Activated T-helper 1 cell treated with anti-CD3 and anti-CD28 coated beads, Interleukin-12 subunit alpha, Interleukin-12 subunit beta, Interleukin-2, Interleukin-4 antibody, amounts not matched to agents 30 ng/mL and 10 ng/mL and 1 ng/mL, durations not matched to agents 14 hours and 24 hours and 36 hours (primary cell): ENCODE measurements at places on chromosomes 1 and 21. TPM values are rescaled to one million over a fixed set of nuclear protein-coding genes. Genes with fewer than 3 reads are reported as not detected.

KCNE2 gene
- not detected in 2 replicates for total RNA-seq

ATP6V1G3 gene
- total RNA-seq = not detected in 2 replicates

ZBTB37 gene
- 9.2 and 9.4 TPM in 2 replicates for total RNA-seq

OR6N2 gene
- total RNA-seq = not detected in 2 replicates

PAQR6 gene
- 5.0 and 5.2 TPM in 2 replicates for total RNA-seq

HAO2 gene
- total RNA-seq = not detected in 2 replicates

AJAP1 gene
- not detected in 2 replicates for total RNA-seq

CHIT1 gene
- 0.15 and 0.52 TPM in 2 replicates for total RNA-seq

OR2L5 gene
- total RNA-seq = not detected in 2 replicates

LCE3E gene
- not detected in 2 replicates for total RNA-seq

SLFNL1 gene
- 0.18 TPM in 1 of 2 replicates, not detected in the other for total RNA-seq

CLDN14 gene
- not detected in 2 replicates for total RNA-seq

MTR gene
- total RNA-seq = 48.9 and 49.2 TPM in 2 replicates

DNA sequence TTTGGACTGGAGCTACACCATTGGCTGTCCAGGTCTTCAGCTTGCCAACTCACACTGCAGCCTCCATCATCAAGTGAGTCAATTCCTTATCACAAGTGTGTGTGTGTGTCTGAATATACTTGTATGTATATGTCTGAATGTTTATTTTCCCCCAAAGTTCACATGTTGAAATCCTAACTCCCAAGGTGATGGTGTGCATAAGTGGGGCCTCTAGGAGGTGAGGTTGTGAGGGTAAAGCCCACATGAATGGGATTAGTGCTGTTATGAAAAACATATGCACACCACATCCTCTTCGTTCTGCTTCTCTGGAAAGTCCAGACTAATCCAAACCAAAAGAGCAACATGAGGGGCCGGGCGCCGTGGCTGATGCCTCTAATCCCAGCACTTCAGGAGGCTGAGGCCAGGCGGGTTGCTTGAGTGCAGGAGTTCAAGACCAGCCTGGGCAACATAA, 48.7 kb upstream of the LBR start:
- peaks cover 2% of the 10 kb centered on the region for H3K36me3 ChIP-seq
- peaks cover 2% of the 10 kb centered on the region for H3K27me3 ChIP-seq
- peak overlapping the region; percentile 21 for H3K27ac ChIP-seq

- no peak overlapping the region for H3K27ac ChIP-seq
- H3K27me3 ChIP-seq = peaks cover 2% of the 10 kb centered on the region
- peaks cover 52% of the 10 kb centered on the region for H3K4me1 ChIP-seq
- H3K4me3 ChIP-seq = no peak overlapping the region
- H3K36me3 ChIP-seq = peaks cover 11% of the 10 kb centered on the region
Observed at GRCh38 chr21:34204481-34205439, 131.4 kb downstream of the MRPS6 start.

- no peak for DNase-seq
- H3K36me3 ChIP-seq = no peaks in the 10 kb centered on the region
- no peak overlapping the region for H3K27ac ChIP-seq
- no peaks in the 10 kb centered on the region for H3K27me3 ChIP-seq
- H3K4me1 ChIP-seq = no peaks in the 10 kb centered on the region
Observed at GRCh38 chr1:79744746-79745145, 738.2 kb upstream of the ADGRL4 start.

DNA sequence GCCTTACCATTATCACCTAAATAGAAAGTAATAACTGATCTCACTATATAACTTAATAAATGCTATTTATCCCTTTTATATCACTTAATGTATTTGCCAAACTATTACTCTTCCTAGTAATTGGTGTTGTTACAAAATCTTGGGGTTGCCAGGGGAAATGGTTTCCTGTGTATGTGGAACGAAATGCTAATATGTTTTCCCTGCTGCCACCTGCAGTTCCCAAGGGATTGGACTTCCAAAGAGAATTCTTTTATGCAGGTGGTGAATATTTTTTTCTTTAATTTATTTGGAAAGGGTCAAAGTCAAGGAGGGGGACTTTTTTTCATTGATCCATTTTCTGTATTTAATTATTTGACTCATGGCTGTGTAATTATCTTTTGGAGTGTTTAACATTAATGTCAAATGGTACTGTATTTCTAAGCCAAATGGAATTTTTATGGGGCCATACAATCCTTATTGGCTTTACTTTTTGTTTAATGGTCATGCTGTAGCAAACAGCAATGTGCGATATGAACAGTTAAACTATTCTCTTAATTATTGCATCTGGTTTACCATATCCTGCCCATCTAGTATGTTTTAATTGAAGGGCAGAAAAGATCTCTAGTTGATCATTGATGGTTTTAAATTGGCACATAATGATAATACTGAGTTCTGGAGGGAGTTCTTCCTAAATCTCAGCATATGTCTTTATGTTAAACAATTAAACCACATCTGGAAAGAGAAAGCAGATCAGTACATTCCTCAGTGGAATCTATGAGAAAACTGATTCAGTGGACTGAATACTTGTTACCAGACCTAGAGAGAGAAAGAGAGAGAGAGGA, 486.3 kb downstream of the TTLL7 start:
- no peak for DNase-seq
- no peaks in the 10 kb centered on the region for H3K27me3 ChIP-seq
- H3K36me3 ChIP-seq = peaks cover 15% of the 10 kb centered on the region
- peaks cover 61% of the 10 kb centered on the region for H3K4me1 ChIP-seq
- peak overlapping the region; percentile 40 for H3K27ac ChIP-seq

DNA sequence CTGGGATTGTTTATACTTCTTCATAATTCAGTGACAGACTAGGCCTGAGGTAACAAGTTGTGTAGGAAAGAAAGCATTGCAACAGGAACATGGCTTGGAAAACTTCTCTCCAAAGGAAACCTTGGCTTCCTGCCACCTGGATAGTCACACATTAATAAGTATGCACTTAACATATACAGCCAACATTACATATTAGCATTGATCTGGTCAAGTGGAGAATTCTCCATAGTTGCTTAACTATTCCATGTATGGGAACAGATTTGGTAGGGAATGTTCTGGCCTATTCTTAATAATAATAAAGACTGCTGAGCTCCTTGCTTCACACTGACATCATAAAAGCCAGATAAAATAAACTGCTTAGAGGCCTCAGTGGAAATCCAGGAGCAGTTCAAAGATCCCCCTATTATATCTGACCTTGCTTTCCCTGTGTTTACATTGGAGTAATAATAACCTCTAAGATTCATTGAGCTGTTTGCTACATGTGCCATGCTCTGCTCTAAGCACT, 27.2 kb upstream of the NFIA start:
- no peak overlapping the region for H3K27ac ChIP-seq
- peak overlapping the region; percentile 7 for H3K4me3 ChIP-seq
- peaks cover 36% of the 10 kb centered on the region for H3K4me1 ChIP-seq

GRCh38 chr21:45794027-45794426, 150.5 kb downstream of the PCBP3 start:
- H3K36me3 ChIP-seq = no peaks in the 10 kb centered on the region
- no peak overlapping the region for H3K4me3 ChIP-seq
- H3K27ac ChIP-seq = no peak overlapping the region
- no peak for DNase-seq
- no peaks in the 10 kb centered on the region for H3K4me1 ChIP-seq

DNA sequence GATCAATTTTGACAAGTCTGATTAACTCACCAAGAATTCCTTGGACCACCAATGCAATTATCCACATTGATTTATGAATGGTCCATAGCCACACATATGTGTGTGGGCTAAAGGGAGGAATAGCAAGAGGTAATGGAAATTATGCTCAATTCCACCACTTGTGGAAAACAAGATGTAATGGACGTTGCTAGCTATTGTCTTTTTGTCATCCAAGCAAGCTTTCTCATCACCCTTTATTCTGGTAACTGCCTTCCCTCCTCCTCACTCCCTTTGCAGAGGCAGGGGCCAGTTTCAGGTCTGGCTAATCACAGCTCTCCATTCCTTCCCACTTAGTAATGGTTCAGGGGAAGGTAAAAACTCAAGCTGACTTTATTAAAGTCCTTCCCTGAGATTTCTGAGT, 24.7 kb upstream of the RAB3GAP2 start:
- no peaks in the 10 kb centered on the region for H3K36me3 ChIP-seq
- peaks cover 5% of the 10 kb centered on the region for H3K4me1 ChIP-seq
- H3K27ac ChIP-seq = no peak overlapping the region

- H3K4me3 ChIP-seq = peak overlapping the region; percentile 49
- peak overlapping the region; percentile 61 for H3K27ac ChIP-seq
- peaks cover 18% of the 10 kb centered on the region for H3K36me3 ChIP-seq
- H3K27me3 ChIP-seq = no peaks in the 10 kb centered on the region
- DNase-seq = no peak
- H3K4me1 ChIP-seq = peaks cover 83% of the 10 kb centered on the region
Observed at GRCh38 chr1:26538480-26539412, 9.2 kb downstream of the RPS6KA1 start.

GRCh38 chr1:20380616-20381035, 90.0 kb downstream of the VWA5B1 start:
- H3K27me3 ChIP-seq = peaks cover 21% of the 10 kb centered on the region
- H3K27ac ChIP-seq = no peak overlapping the region
- H3K36me3 ChIP-seq = no peaks in the 10 kb centered on the region
- H3K4me3 ChIP-seq = no peak overlapping the region

DNA sequence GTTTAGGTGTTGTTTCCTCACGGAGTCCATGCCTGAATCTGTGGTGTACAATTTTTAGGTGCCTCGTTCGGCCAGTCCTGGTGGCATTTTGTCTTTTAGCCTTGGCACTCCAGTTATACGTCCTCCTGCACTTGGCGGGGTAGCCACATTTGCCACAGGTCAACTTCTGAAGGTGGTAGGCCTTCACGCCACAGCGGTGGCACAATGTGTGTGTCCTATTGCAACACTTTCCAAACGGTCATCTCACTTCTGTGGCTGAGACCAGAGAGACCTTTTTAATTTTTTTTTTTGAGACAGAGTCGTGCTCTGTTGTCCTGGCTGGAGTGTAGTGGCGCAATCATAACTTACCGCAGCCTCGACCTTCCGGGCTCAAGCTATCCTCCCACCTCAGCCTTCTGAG, 49.1 kb downstream of the CAMTA1 start:
- H3K36me3 ChIP-seq = peaks cover 3% of the 10 kb centered on the region
- DNase-seq = no peak
- H3K4me1 ChIP-seq = no peaks in the 10 kb centered on the region
- no peak overlapping the region for H3K4me3 ChIP-seq
- no peaks in the 10 kb centered on the region for H3K27me3 ChIP-seq

DNA sequence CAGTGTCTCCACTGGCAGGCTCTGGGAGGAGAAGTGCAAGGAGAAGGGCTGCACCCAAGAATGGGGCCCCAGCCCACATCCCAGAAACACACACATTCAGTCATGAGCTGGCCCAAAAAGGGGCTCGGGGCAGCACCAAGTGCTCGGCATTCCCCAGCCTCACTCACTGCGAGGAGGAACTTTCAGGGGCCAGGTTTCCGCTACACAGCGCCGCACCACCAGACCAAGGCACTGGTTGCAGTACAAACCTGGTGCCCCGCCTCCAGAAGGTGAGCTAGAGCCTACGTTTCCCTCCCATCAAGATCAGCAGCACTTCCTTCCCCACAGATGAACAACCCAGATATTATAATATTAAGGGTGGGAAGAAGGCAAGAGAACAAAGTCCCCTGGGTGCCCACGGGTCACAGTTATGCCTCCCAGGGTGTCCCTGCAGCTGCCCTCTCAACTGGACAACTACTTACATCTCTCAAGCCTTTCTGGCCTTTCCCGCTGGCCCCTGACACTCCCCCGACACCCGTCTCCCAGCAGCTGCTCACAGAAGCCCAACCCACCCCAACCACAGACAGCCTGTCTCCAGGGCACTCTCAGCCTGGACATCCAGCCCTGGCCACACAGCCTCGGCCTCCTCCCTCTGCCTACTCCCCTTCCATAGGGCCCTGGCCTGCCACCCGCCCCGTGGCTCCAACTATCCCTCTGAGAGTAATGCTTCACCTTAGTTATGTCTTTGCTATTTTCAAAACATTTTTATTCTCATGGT, 3.8 kb downstream of the PBXIP1 start:
- peaks cover 19% of the 10 kb centered on the region for H3K36me3 ChIP-seq
- H3K27ac ChIP-seq = peak overlapping the region; percentile 88
- DNase-seq = peak; percentile 47
- peak overlapping the region; percentile 79 for H3K4me3 ChIP-seq
- peaks cover 67% of the 10 kb centered on the region for H3K4me1 ChIP-seq

- no peak for DNase-seq
- peaks cover 85% of the 10 kb centered on the region for H3K4me1 ChIP-seq
- peaks cover 69% of the 10 kb centered on the region for H3K36me3 ChIP-seq
- no peaks in the 10 kb centered on the region for H3K27me3 ChIP-seq
- no peak overlapping the region for H3K4me3 ChIP-seq
Observed at GRCh38 chr1:66359269-66359668, 174.7 kb upstream of the SGIP1 start.

DNA sequence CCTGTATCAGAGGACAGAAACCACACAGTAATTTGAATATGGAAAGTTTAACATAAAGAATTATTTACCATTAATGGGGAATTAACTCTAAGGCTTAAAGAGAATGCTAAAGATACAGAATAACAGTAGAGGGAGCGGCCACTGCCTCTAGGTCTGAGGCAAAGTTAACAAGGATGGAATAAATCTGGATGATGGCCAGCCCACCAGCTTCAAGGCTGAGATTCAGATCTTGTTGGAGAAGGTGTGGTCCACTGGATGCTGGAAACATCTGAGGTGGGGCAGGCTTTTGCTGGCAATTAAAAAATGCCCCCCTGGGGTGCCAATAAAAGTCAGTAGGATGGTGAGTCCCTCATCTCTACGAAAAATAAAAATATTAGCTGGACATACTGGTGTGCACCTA, 29.4 kb downstream of the ZMYM4 start:
- no peak for DNase-seq
- peaks cover 5% of the 10 kb centered on the region for H3K36me3 ChIP-seq
- no peak overlapping the region for H3K4me3 ChIP-seq

- peaks cover 40% of the 10 kb centered on the region for H3K36me3 ChIP-seq
- peaks cover 32% of the 10 kb centered on the region for H3K4me1 ChIP-seq
- no peak for DNase-seq
- H3K4me3 ChIP-seq = no peak overlapping the region
Observed at GRCh38 chr1:204524986-204525385, 8.8 kb downstream of the MDM4 start.

- DNase-seq = no peak
- no peak overlapping the region for H3K27ac ChIP-seq
- H3K4me1 ChIP-seq = no peaks in the 10 kb centered on the region
- no peaks in the 10 kb centered on the region for H3K36me3 ChIP-seq
- H3K4me3 ChIP-seq = no peak overlapping the region
- H3K27me3 ChIP-seq = no peaks in the 10 kb centered on the region
Observed at GRCh38 chr1:223500560-223501425, 107.6 kb downstream of the CCDC185 start.
